ENCODE measurements at places on chromosomes 6 and 20. TPM values are rescaled to one million over a fixed set of nuclear protein-coding genes. Genes with fewer than 3 reads are reported as not detected.

The LY6G6C gene
- polyA plus RNA-seq: 0.08 TPM

The PLAGL2 gene
- polyA plus RNA-seq: 4.0 TPM

The QKI gene
- 51.1 TPM for polyA plus RNA-seq

The ZNF831 gene
- not detected for polyA plus RNA-seq

The TFEB gene
- 6.2 TPM for polyA plus RNA-seq

The SNAI1 gene
- polyA plus RNA-seq: 6.2 TPM

The TINAG gene
- polyA plus RNA-seq: 0.13 TPM

The GPLD1 gene
- polyA plus RNA-seq: 1.5 TPM

The CCN6 gene
- polyA plus RNA-seq: not detected

The C20orf202 gene
- polyA plus RNA-seq: not detected

- peak overlapping the region; percentile 91 for H3K27ac ChIP-seq
- no peak overlapping the region for H3K4me3 ChIP-seq
- no peaks in the 10 kb centered on the region for H3K27me3 ChIP-seq
- no peaks in the 10 kb centered on the region for H3K4me1 ChIP-seq
- no peak for DNase-seq
- no peaks in the 10 kb centered on the region for H3K36me3 ChIP-seq
Measured at GRCh38 chr20:45088247-45088646, 12.7 kb downstream of the KCNS1 start.

DNA sequence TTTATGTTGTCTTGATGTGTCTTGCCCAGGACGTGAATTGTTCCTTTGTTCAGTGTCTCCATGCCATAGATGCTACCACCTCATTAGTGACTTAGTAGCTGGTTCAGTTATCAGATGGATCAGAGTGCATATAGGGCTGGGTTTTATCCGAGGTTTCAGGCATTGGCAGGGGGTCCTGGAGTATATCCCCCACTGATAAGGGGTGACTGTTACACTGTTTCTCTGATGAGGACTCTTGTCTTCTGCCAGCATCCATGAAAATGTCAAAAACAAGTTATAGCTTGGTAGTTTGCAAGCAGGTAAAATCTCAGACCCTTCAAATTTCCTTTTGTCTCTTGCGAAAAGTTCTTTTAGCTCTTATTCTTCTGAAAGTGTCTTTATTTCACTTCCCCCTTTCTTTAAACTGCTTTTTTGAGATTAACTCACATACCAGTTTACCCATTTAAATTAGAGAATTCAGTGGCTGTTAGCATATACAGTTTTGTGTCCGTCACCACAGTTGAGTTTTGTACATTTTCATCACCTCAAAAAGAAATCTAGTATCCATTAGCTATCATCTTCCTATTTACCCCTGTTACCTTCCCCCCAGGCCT, 109.2 kb downstream of the CDYL start:
- DNase-seq: no peak
- H3K27ac ChIP-seq: no peak overlapping the region
- H3K36me3 ChIP-seq: no peaks in the 10 kb centered on the region

GRCh38 chr6:42783876-42784642, 2.2 kb downstream of the BICRAL start:
- peak overlapping the region; percentile 73 for H3K4me3 ChIP-seq
- DNase-seq: no peak
- H3K27ac ChIP-seq: peak overlapping the region; percentile 95

DNA sequence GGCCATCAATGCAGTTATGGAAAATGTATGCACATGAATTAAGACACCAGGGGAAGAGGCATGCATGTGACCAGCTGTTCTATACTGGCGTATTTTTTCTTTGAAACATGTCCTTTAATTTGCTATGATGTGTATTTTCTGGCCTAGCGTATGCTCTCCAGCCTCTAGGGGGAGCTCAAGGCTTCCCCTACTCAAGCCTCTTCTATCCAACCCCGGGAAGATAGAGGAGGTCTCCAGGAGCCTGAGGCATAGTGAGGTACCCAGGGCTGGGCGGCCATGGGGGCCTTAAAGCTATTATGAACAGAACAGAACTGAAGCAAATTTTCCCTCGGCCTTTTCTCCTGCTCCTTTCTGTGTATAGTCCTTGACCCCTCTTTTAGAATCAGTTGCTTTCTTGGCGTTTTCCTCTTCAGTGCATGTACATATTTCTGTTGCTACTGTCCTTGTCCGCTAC, 528.9 kb downstream of the MAFB start:
- no peaks in the 10 kb centered on the region for H3K27me3 ChIP-seq
- DNase-seq: peak; percentile 38
- no peaks in the 10 kb centered on the region for H3K36me3 ChIP-seq
- H3K27ac ChIP-seq: no peak overlapping the region

DNA sequence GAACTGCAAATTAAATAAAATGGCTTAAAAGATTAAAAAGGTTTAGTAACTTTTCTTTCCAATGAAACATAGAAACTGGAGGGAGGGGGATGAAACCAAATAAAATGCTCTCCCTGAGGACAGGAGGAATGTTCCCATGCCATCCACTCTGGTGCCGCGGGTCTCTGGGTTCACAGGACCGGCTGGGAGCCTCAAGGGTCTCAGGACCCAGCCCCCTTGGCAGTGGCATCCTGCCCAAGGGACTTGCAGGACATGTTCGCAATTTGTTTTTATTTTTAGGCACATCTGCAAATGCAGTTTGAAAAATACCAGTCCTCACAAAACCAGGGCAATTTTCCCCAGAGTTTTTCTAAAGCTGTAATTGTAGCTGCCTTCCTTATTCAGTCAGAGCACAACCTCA, 7.5 kb downstream of the BEND3 start:
- H3K27me3 ChIP-seq: no peaks in the 10 kb centered on the region
- no peaks in the 10 kb centered on the region for H3K36me3 ChIP-seq
- H3K4me1 ChIP-seq: no peaks in the 10 kb centered on the region
- no peak overlapping the region for H3K4me3 ChIP-seq
- no peak for DNase-seq

- peak; percentile 70 for DNase-seq
- H3K27ac ChIP-seq: peak overlapping the region; percentile 17
- H3K4me1 ChIP-seq: peaks cover 44% of the 10 kb centered on the region
- no peaks in the 10 kb centered on the region for H3K27me3 ChIP-seq
- no peak overlapping the region for H3K4me3 ChIP-seq
Measured at GRCh38 chr20:43949741-43950618, 35.3 kb downstream of the TOX2 start.

DNA sequence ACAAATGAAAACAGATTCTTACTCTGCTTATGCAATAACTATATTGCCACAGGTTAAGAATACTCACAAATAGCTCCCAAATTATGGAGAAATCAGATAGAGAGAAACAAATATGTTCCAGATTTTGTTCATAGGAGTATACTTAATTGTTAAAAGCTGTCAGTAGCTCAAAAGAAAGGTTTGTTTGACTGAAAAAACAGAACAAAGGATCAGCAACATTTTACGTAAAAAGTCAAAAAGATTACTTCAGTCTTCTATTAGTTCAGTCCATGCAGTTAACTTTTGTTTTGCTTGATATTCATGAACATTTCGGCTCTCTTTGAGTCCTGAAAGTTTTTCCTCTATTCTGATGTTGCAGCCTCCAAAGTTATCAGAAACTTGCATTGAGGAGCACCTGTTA, 13.4 kb upstream of the NANP start:
- H3K4me1 ChIP-seq: no peaks in the 10 kb centered on the region
- H3K36me3 ChIP-seq: 0 out of 2 replicates have a peak, but pooled peaks cover 3% of the 10 kb centered on the region
- no peak overlapping the region for H3K4me3 ChIP-seq
- no peak overlapping the region for H3K27ac ChIP-seq

DNA sequence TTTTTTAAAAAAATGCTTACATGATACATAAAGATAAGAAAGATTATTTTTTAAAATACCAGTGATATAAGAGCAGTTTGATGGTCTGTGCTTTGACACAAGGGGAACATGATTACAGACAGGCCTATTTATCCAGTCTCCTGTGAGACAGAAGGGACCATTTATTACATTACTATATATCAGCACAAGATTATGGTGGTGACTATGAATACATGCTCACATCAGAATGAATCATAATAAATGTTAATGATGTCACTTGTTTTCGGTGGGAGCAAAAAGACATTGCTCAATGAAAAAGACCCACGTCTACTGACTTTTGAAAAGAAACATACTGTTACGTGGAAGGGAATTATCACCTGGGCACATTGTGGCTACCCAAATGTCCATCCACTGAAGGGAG, 455.1 kb downstream of the CDC5L start:
- H3K27ac ChIP-seq: no peak overlapping the region
- no peak for DNase-seq
- no peak overlapping the region for H3K4me3 ChIP-seq
- no peaks in the 10 kb centered on the region for H3K4me1 ChIP-seq
- no peaks in the 10 kb centered on the region for H3K36me3 ChIP-seq
- H3K27me3 ChIP-seq: no peaks in the 10 kb centered on the region

GRCh38 chr6:168333491-168333890, 13.9 kb upstream of the DACT2 start:
- no peak overlapping the region for H3K27ac ChIP-seq
- H3K27me3 ChIP-seq: no peaks in the 10 kb centered on the region
- no peak overlapping the region for H3K4me3 ChIP-seq
- H3K36me3 ChIP-seq: no peaks in the 10 kb centered on the region
- H3K4me1 ChIP-seq: no peaks in the 10 kb centered on the region

DNA sequence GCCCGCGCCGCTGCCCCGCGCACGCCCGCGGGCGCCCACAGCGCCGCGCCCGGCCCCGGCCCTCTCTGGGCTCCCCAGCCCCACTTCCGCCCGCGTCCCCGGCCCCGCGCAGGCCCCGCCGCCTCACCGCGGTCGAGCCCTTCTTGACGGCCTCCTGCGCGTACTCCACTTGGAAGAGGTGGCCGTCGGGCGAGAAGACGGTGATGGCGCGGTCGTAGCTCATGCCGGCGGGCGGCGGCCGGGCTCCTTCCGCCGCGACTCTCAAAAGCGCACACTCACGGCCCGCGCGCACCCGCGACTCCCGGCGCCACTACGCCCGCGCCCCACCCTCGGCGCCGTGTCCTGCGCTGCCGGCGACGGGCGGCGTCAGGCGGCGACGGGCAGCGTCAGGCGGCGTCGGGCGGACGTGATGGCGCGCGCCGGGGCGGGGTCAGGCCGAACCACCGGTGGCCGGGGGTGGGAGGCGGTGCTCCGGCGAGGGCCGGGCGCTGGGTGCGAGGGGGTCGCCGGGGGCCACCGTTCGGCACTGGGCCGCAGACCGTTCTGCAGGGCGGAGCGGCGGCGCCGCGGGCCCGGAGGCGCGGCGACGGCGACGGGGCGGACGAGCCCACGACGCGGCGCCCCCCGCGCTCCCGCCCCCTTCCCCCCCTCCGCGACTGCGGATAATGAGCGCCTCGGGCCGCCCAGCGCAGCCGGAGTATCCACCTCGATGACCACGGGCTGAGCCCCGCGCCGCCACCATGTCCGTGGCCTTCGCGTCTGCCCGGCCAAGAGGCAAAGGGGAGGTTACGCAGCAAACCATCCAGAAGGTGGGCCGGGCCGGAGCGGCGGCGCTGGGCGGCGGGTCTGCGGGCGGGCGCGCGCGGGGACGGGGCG, at the start of the genes PSMA7 and SS18L1:
Gene PSMA7 (minus strand): TSS at position 314 of the 876 bp plus-strand sequence. CDS start 91 bp downstream, at position 223.
Gene SS18L1 (plus strand): TSS at position 689 of the 876 bp plus-strand sequence. CDS start 52 bp downstream, at position 741.
- H3K4me1 ChIP-seq: peaks cover 5% of the 10 kb centered on the region
- DNase-seq: peak; percentile 97
- peaks cover 23% of the 10 kb centered on the region for H3K36me3 ChIP-seq
- no peaks in the 10 kb centered on the region for H3K27me3 ChIP-seq
- peak within 1 kb of the TSS; percentile 88 for H3K4me3 ChIP-seq

GRCh38 chr20:1810572-1810925, 84.7 kb upstream of the SIRPA start:
- no peak overlapping the region for H3K4me3 ChIP-seq
- DNase-seq: no peak
- H3K36me3 ChIP-seq: no peaks in the 10 kb centered on the region
- no peak overlapping the region for H3K27ac ChIP-seq
- no peaks in the 10 kb centered on the region for H3K27me3 ChIP-seq
- H3K4me1 ChIP-seq: peaks cover 46% of the 10 kb centered on the region

- no peaks in the 10 kb centered on the region for H3K27me3 ChIP-seq
- H3K36me3 ChIP-seq: no peaks in the 10 kb centered on the region
Measured at GRCh38 chr6:32664827-32665362, 1.6 kb downstream of the HLA-DQB1 start.

DNA sequence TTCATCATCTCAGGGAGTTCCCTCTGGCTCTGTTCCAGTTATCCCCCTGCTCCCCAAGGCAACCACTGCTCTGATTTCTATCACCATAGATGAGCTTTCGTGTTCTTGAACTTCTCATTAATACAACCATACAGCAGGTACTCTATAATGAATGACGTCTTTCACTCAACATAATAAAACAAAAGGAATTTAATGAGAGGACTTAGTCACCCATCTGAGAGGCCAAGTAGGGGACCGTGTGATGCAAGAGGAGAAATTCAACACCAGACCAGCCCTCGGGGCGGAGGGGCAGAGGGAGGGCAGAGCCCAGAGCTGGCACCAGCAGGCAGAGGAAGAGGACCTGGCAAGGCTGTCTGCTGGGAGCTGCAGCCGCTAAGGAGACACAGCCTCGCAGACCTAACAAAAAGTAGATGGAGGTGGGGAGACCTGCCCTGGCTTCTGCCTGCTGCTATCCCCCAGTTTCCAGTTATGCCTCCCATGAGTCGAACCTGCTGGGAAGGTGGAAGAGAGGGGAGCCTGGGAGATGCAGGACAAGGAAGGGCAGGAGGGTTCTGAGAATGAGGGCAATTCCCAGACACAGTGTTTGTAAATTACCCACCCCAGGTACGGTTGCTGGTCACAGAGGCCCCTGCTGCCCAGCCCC, 13.8 kb downstream of the CCN5 start:
- H3K4me1 ChIP-seq: peaks cover 19% of the 10 kb centered on the region
- DNase-seq: peak; percentile 88
- H3K36me3 ChIP-seq: no peaks in the 10 kb centered on the region
- H3K4me3 ChIP-seq: peak overlapping the region; percentile 22
- H3K27ac ChIP-seq: peak overlapping the region; percentile 67

DNA sequence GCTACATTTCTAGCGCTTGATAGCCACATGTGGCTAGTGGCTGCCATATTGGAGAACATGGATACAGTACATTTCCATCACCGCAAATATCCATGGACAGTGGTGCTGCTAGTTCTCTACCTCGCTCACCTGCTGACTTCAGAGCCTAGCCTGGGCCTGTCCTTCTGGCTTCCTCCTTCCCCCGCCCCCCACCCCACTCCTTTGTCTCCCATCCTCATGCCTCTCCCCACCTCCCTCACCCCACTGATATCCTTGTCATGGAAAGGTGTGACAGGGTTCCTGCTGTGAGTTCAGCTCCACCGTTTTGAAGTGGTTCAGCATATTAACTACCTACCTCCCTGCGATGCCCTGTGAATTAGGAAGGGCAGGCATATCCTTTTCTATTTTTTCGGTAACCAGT, 14.2 kb downstream of the NKX2-2 start:
- no peak overlapping the region for H3K4me3 ChIP-seq
- no peak for DNase-seq
- H3K36me3 ChIP-seq: no peaks in the 10 kb centered on the region
- peaks cover 59% of the 10 kb centered on the region for H3K27me3 ChIP-seq
- H3K27ac ChIP-seq: no peak overlapping the region

DNA sequence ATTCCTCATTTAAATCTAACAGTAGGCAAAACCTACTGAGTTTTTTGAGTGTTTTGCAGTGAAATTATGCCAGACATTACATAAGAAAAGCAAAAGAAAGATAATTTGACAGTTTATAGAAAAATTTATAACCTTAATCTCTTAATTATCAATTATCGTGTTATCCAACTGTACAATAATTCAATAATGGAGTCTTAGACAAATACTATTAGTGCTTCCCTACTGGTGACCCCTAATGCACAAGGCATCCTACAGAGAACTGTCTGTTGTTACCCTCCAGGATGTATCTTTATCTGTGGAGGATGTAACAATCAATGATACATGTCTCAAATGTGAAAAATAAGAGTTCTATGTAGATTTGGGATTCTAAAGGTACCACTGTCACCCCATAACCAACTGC, 1687.6 kb downstream of the GRIK2 start:
- H3K27me3 ChIP-seq: no peaks in the 10 kb centered on the region
- peak; percentile 0 for DNase-seq
- H3K27ac ChIP-seq: no peak overlapping the region
- H3K4me1 ChIP-seq: no peaks in the 10 kb centered on the region
